Aorta (tissue), 5 donors: ENCODE measurements at places on chromosomes 5 and 9.

DNA sequence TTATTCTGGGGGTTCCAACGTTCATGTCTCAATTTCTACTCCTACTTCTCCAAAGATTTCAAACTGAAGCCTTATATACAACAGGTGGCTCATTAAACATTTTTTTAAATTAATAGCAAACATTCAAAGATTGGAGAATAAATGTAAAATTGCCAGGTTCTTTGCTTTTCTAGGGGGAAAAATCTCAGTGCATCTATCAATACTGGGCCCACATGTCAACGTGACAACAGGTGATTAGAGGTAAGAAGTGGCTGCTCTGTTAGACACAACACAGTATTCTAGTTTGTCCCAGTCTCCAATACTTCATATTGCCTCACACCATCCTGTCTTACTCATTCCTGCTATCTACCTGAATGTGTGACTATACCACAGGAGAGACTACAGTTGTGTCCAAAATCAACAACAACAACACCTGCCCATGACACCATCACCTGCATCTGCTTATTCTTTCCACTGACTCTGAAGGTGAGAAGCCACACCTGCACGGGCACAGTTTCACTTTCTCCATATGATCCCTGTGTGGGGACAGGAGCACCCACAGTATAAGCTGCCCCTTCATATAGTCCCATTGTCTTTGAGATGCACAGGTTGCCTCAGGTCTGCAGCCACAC, 110.2 kb downstream of the LHFPL2 start:
- no peak for DNase-seq

- DNase-seq, result no peak
Measured at GRCh38 chr9:83466351-83466750, 71.8 kb downstream of the FRMD3 start.

GRCh38 chr5:103505581-103506305, 56.8 kb downstream of the NUDT12 start:
- DNase-seq, result no peak

- DNase-seq, result no peak
Measured at GRCh38 chr9:116094846-116095245, 58.7 kb upstream of the PAPPA start.

DNA sequence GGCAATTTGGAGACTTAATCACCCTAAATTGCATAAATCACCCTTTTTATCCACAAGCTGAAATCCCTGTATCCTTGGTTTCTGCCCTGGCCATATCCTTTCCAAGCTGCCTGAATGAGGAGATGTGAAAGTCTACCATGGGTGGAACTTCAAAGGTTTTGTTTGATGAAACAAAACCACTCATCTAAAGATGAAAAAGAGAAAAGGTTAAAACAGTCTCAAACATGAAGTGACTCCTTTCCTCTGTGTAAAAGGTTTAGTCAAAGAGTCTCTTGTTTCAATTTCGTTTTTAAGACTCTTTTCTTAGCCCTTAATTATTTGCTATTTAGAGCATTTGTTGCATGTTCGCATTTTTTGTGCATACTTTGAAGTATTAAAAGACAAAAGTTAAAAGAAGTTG, 11.2 kb downstream of the SLC45A2 start:
- no peak for DNase-seq

GRCh38 chr5:81638471-81638870, 112.4 kb downstream of the SSBP2 start:
- no peak for DNase-seq

GRCh38 chr9:99533421-99533820, 288.3 kb upstream of the NR4A3 start:
- DNase-seq, result no peak

GRCh38 chr9:30476826-30477225, 1907.6 kb upstream of the ACO1 start:
- DNase-seq, result no peak

DNA sequence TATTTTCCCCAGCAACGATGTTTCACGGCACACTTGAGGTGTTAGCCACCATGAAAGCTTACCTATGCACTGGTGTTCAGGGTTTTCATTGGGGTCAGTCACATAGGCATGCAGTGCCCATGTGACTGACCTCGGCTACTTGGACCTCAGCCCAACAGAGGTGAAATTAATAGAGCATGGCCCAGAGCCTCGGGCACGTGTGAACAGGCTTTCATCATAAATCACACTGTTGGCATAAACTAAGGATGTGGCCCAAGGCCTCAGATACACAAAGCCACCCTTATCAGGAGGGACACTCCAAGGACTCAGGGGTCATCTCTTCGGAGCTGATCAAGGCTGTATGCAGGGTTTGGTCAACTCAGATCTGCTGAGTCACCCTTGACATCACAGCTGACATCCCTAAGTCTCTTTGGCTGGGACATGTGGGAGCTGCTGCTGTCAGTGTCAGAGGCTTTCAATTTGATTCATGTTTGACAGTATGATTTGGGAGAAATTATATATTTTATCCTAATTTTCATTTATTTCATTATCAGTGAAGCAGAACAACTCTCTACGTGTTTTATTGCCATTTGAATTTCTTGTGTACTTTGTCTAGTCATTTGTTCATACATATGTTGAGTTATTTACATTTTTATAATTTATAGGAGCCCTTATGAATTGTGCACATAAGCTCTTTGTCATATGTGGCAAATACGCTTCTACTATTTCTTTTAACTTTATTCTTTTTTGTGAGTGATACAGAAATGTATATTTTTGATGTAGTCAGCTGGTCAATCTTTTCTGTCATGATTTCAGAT, 59.7 kb upstream of the ANKRD33B start:
- DNase-seq, result no peak

- no peak for DNase-seq
Measured at GRCh38 chr9:1331546-1332038, 281.4 kb downstream of the DMRT2 start.
